ENCODE measurements at places on chromosomes 1 and 21.

GRCh38 chr21:34342476-34342875 is 21.3 kb upstream of the KCNE2 start:
- no peak for DNase-seq

DNA sequence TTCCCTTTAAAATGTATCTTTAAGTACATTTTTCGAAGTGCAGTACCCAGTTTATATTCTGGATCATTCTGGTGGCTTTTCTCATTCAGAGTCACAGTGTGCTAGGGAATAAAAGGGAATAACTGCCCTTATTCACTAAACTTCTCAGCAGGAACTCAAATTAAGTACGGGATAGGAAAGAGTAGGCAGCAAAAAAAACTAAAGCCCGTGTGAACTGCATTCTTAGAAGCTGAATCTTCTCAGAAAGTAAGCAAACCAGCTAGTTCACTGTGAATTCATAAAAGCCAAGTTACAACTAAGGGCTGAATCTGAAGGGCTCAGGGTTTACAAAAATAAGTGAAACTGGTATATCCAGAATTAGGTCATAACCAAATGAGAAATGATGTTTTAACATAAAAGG is 22.0 kb downstream of the PRPF38A start:
- DNase-seq: no peak

- no peak for DNase-seq
Observed at GRCh38 chr1:35642471-35642955, 1.2 kb upstream of the PSMB2 start.

DNA sequence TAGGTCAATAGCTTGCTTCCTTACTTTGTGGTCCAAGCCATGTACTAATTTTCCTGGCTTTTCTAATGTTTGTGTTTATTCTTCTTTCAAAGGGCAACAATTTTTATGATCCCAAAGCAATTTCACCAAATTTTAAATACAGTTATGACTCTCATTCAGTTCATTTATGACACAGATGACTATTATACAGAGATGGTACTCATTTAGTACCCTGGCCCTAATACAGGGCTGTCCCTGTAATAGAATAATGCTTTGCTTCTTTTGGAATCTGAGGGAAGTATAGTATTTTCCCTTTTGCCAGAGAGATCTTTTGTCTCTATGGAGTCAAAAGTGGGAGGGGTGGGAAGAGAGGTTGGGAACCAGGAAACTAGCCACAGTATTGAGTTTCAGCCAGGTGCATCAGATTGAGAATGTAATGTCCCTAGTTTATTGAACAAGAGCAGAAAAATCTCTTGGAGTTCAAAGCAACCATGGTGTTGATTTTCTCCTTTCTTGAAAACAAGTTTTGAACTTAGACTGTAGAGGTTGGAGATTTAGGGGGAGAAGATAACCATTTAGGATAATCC is 20.4 kb downstream of the DENND2D start:
- no peak for DNase-seq

- DNase-seq: no peak
Observed at GRCh38 chr1:18232052-18232451, 124.5 kb downstream of the IGSF21 start.

GRCh38 chr1:64846573-64847430 is 101.9 kb downstream of the RAVER2 start:
- DNase-seq: no peak

Data from iPS-NIHi11 (cell line).